RKO (cell line): ENCODE measurements at places on chromosomes 1 and 21.

- no peak for DNase-seq
These were observed 13.9 kb downstream of the SLAMF7 start for GRCh38 chr1:160752924-160753323.

DNA sequence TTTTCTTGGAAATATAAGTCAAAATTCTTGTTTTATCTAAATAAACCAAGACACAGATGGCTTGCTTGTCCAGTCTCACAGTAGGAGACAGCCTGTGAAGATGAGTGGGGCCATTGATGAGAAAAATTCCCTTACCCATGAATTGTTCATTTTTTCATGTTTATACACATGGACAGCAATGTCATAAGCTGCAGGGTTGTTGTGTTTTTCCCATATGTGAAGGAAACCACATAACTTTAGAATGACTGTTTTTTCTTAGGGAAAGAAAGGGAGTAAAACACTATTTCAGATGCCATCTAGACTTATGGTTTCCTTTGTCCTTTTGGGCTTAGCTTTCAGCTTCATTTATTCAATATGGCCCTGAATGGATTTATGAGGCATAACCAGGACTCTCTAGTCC lies 622.5 kb upstream of the NR5A2 start:
- no peak for DNase-seq

- DNase-seq: no peak
These were observed 39.8 kb downstream of the PLPP3 start for GRCh38 chr1:56539520-56539931.

DNA sequence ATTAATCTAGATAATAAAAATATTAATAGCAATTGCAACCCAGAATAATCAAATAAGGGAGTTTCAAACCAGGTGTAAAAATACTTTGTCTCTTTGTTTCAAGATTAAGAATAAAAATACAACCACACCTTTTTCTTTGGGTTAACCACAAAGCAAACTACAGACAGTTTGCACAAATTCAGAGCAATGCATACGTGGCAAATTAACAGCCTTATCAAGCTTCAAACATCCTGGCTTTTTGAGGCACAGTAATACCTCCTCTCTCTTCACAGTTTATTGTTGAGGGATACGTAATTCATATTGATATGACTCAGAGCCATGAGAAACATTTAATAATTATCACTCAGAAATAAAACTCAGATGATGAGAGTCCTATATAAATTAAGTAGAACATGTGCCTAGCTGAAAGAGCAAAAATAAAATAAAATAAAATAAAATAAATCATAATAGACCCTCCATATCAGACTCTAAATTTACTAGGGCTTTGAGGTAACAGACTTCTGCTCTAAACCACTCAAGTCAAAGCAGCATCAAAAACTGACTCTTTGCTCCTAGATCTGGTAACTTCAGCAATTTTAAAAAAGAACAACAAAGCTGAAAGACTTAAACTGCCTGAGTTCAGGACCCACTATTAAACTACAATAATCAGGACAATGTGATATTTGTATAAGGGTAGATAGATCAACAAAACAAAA lies 11.4 kb downstream of the EDEM3 start:
- DNase-seq: no peak

- DNase-seq: no peak
These were observed 31.8 kb upstream of the ARF1 start for GRCh38 chr1:228050571-228051231.

- no peak for DNase-seq
These were observed 91.6 kb downstream of the DDAH1 start for GRCh38 chr1:85373378-85373708.

GRCh38 chr1:218247339-218247738 lies 37.8 kb upstream of the RRP15 start:
- DNase-seq: no peak
